ENCODE measurements at places on chromosomes 1 and 21.

- DNase-seq: no peak
Observed at GRCh38 chr1:58786184-58786926, 2.5 kb upstream of the JUN start.

DNA sequence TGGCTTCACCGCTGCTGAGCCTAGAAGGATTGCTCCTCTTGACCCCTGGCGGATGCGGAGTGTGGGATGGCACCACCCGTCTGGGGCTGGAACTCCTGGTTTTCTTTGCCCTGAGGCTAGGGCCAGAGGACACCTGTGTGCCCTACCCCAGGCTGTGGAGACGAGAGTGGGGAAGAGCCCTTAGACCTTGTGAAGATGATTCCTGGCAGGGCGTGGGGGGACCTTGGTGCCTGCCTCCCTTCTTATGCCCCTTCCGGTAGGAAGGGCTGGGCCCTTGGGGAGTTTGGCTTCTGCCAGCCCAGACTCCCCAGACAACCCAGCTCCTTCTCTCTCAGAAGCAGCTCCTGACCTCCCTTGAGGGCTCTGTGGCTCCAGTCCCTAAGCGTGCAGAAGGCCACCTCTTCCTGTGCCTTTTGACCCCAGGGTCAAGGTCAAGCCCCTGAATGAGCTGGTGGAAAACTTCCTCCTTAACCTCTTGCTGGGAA lies 891 bp downstream of the RPS6KA1 start:
- no peak for DNase-seq

- no peak for DNase-seq
Observed at GRCh38 chr1:243483071-243483771, 227.4 kb downstream of the SDCCAG8 start.

DNA sequence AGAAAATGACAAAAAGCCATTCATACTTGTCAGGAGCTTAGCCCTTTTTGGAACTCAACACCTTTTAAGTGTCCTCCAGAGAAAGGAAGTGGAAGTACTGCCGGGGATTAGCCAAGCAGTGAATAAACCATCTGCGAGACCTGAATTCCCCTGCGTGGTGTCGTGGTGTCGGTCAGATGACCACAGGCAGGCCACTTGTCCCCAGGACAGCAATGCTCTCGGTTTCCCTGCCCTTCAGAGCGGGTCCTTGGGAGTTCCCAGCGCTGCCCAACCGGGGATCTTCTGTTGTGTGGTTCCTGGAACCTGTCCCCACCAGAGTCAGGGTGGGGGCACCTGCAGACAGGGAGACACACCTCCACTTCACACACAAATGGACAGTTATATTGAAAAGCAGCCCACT lies 9.2 kb downstream of the GPR157 start:
- DNase-seq: no peak

DNA sequence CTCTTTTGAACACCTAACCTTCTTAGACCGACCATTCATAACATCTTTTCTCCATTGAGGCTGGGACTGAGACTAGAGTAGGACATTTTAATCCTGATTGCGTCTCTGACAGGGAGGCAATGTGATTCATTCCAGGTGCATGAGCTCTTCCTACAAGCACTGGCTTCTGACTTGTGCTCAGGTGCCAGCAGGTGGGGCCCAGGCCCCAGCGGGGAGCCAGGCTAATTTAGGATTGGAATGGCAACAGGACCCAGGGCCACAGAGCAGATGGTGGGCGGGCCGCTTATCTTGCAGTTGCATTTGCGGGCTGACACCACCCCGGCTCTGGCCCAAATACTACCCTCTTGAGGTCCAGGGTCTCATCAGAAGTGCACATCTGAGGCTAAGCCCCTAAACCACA lies 4.1 kb downstream of the GPA33 start:
- DNase-seq: no peak

DNA sequence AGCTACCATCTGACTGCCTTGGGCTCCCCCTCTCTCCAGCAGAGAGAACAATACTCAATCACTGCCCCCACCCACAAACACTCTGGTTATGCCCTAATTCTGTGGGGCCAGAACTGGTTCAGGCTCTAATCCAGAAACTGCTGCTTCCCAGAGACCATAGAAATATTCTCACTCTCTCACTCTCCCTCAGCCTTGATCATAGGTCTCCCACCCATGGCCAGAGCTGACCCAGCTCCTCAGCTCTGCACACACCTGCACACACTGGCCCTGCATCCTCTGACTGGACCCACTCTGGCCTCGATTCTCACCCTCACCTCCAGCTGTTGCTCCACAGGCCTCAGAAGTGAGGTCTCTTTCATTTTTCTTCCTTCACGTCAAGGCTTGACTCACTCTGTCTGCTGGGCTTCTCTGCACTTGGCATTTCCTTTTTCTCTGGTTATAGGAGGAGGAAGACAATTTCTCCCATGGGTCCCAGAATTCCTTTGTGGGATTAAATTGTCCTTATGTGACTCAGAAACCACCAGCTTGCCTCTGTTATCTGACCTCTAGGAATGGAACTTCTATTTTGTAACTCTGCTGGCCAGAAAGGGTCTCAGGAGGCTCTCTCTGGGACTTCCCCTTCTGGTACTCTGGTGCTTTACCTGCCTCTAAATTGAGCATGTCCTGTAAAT lies 15.6 kb upstream of the ZMYM6 start:
- DNase-seq: peak; percentile 90

DNA sequence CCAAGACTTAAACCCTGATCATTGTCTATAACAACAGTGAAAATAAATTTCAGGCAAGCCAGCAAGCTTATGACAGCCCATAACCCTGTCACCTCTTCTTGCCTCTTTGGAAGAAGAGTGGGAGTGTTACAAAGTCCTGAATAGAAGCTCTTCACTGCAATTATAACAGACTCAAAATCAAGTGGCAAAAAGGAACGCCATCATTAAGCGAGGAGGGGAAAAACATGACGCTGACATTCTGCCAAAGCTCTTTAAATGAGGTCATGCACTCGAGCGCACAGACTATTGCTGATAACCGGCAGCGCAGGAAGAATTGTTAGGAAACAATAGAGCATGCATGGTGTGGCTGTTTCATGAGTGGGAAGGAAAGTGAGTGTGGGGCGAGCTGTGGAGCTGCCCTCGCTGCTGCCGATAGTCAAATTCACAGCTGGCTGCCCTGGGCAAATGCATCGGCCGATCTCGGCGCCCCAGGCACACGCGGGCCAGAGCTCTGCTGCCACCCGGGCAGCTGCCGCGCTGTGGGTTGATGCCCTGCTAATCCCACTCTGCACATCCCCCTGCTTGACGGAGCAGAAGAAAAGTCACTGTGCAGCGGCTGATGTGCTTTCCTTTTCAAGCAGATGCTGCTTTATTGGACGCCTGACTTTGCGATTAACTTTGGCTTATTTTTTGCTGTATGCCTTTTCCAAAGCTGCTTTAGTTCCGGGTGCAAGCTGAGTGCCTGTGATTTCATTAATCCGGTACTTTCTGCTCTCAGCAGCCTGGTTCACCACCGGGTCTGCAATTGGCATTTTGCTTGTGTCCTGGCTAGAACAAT lies 102.4 kb upstream of the ST6GALNAC5 start:
- DNase-seq: no peak

- DNase-seq: no peak
Observed at GRCh38 chr1:175892686-175893085, 149.3 kb upstream of the TNR start.

All from HS-27A (cell line).